ENCODE measurements at places on chromosomes 3 and 15.

GRCh38 chr3:76859596-76859995, 180.3 kb upstream of the ROBO2 start:
- no peak for DNase-seq

GRCh38 chr3:143736205-143736997, 111.9 kb downstream of the SLC9A9 start:
- DNase-seq: no peak

DNA sequence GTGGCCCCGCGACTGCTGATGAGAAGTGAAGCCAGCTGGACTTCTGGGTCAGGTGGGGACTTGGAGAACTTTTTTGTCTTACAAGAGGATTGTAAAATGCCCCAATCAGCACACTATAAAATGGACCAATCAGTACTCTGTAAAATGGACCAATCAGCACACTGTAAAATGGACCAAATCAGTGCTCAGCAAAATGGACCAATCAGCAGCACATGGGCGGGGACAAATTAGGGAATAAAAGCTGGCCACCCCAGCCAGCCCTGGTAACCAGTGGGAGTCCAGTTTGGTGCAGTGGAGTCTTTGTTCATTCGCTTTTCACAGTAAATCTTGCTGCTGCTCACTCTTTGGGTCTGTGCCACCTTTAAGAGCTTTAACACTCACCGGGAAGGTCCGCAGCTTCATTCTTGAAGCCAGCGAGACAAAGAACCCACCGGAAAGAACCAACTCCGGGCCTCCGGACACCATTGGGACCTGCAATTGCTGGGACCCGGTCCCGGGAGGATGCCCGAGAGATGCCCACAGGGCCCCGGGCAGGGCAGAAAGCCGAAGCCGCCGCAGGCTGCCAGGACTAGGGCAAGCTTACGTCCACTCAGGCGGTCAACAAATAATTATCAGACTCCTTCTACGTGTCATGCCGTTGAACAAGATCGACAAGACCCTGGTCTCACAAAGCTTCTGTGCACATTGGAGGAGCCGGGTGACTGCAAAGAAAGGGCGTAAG, 8.3 kb upstream of the NR2E3 start:
- no peak for DNase-seq

DNA sequence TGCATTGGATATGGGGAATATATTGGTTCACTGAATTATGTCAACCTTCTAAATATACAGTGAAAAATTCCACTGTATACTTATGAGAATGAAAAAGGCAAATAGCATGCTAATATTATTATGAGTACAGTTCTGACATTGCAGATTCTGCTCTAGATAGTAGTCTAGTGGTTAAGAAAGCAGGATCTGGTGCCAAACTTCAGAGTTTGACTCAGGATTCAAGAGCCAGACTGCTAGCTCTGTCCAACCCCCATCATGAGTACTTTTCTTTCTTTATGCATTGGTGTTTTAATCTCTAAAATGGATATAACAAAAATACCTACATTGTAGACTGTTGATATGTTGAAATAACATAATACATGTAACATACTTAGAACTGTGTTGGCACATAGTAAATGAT, 57.3 kb upstream of the PLSCR4 start:
- no peak for DNase-seq

DNA sequence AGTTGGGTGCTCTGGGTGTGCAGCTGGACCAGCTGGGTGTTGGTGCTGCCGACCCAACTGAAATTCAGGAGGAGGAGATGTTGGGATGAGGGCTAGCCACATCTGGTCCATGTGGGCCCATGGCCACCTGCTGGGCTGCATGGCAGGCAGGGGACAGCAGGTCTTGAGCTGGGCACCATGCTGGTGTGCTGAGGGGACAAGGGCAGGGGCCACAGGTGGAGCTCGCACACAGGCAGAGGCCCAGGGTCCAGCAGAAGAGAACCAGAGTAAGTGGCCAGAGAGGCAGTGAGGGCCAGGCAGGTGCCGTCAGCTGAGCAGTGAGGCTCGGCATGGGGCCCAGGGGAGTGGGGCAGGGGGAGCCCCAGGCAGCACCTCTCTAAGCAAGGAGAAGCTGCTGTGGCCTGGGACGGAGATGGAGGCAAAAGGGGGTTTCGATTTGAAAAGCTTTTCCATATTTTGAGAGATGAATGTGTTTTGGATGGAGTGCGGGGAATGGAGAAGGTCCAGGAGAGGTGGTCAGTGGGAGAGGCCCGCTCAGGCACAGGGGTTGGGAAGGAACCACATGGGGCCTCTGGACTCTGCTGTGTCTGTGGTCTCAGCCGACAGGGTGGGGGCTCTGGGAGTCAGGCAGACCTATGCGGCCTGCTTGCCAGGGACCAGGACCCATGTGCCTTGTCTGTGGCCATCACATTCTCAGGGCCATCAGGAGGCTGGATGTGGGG, 30.5 kb upstream of the PLXNA1 start:
- DNase-seq: no peak

DNA sequence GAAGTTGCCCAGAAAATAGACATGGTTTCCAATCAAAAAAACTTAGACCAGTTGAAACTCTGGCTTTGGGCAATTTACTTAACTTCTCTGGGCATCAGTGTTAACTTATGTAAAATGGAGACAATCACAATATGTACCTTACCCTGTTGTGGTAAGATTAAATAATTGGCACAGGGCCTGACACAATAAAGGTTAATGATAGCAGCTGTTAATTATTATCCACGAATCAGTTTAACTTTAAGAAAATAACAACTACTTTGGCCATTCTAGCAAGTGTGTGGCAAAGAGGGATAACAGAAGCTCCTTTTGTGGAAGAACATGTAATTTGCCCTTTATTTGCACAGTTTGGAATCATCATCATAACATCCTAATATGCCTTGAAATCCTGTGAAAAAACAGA, 787.6 kb downstream of the FHIT start:
- DNase-seq: no peak

DNA sequence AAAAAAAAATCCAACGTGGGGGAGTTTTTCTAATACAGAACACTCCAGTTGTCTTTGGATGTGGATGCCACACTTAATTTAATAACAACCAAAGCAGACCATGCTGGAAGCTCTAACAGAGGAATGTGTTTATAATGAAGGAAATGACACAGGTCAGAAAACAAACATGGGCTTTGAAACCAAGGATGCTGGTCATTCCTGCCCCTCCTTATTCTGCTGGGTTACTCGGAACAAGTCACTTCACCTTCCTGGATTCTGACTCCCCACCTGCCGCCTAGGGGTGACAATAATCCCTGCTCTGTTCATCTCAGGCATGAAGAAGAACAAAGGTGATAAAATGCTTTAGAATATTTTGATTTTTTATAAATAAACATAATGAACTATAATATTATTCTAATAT, 240.9 kb upstream of the ADAMTS9 start:
- no peak for DNase-seq
